ENCODE measurements at places on chromosomes 5 and 9.

- DNase-seq: no peak
Measured at GRCh38 chr5:98568336-98568735, 205.1 kb upstream of the RGMB start.

DNA sequence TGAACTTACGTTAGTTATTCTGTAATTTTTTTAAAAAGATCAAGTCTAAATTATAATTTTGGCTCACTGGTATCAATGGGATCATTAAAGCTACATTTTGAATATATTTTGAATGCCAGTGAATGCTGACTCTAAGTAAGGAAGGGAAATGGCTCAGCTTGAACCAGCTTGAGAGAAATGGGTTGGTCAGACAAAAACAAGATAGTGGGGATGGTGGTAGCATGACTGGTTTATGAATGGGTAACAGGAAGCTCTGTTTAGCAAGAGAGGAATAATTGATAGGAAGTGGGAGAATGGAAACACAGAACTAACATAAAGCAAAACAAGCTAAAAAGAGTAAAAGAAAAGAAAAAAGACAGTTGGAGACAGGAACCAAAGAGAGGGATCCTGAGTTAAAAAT is 220.2 kb downstream of the ADAMTS6 start:
- DNase-seq: no peak

GRCh38 chr9:26326563-26326962 is 566.0 kb downstream of the CAAP1 start:
- DNase-seq: peak; percentile 47

DNA sequence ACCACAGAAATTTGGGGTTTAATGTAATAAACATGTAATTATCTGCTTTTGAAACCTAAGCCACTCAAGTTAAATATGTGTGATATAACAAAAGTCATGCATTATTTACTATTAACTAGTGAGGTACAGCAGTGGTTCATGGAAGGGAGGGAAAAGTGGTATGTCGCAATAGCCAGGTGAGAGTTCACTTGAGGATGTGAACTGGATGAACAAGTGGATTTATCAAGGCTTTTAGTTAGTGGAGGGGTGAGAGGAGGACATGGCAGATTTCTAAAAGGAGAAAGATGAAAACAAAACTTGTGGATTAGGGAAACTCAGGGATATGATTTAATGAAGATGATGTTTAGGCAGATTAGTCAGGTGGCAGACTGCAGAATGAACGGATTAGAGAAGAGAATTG is 141.3 kb upstream of the NFIB start:
- no peak for DNase-seq

GRCh38 chr5:141772281-141772680 is 90.3 kb upstream of the ARAP3 start:
- DNase-seq: no peak

DNA sequence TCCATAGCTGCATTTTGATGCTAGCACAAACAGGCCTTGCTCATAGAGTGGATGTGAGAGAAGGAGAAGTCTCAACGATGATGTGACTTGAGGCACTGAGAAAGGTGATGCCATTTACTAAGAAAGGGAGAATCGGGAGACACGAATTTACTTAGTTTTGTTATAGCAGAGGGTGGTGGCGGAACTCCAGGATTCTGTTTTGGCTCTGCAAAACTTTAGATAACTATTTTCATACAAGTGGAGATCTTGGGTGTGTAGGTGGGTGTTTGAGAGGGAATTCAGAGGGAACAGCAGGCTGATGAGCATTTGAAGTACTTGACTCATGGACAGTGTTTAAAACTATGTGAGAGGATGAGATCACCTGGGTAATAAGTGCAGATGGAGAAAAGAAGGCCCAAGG is 43.2 kb downstream of the CACNA1B start:
- no peak for DNase-seq

GRCh38 chr9:120446671-120447070 is 133.3 kb downstream of the CDK5RAP2 start:
- DNase-seq: no peak

GRCh38 chr5:82591021-82591515 is 312.9 kb upstream of the RPS23 start:
- DNase-seq: no peak

GRCh38 chr5:77844373-77844622 is 68.2 kb upstream of the TBCA start:
- DNase-seq: no peak

DNA sequence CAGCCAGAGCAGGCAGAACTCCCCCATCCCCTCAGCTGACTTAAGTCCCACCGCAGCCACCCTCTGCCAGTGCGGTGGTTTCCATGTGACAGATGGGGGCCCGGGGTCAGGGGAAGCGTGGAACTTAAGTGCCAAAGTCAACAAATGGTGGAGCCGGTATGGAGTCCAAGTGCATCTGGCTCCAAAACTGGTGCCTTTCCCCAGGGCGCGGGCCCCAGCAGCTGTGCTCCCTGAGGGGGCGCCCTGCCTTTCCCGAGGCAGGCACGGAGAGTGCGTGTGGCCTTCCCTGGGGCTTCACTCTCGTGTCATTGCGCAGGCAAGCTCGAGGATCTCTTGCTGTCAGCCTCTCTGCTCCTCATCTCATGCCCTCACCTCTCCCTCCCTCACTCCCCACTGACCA is 33.8 kb downstream of the SLC46A2 start:
- DNase-seq: no peak

- no peak for DNase-seq
Measured at GRCh38 chr5:84437673-84438315, 53.1 kb upstream of the EDIL3 start.

- DNase-seq: no peak
Measured at GRCh38 chr9:20404192-20404813, 218.0 kb downstream of the MLLT3 start.

- DNase-seq: no peak
Measured at GRCh38 chr5:43336159-43336558, 22.9 kb upstream of the HMGCS1 start.

GRCh38 chr5:59282726-59283125 is 610.8 kb downstream of the PDE4D start:
- DNase-seq: no peak

- DNase-seq: no peak
Measured at GRCh38 chr9:69342769-69343168, 17.8 kb downstream of the ENTREP1 start.

DNA sequence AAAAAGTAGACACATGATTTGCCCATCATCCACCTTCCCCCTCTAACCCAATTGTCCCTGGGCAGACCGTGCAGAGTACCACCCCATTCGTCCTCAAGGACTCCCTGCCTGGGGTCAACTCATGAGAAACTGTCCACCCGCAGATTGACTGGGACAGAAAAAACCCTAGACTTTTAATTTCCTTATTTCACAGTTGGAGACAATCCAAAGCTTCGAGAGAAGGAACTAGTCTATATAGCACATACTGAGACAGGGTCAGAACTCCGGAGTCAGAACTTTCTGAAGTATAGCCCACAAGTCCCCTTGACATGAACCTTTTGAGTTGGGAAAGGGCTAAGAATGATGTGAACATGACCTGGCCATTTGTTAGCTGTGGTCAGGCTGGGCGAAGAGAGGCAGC is 7.5 kb upstream of the GPX3 start:
- DNase-seq: no peak

DNA sequence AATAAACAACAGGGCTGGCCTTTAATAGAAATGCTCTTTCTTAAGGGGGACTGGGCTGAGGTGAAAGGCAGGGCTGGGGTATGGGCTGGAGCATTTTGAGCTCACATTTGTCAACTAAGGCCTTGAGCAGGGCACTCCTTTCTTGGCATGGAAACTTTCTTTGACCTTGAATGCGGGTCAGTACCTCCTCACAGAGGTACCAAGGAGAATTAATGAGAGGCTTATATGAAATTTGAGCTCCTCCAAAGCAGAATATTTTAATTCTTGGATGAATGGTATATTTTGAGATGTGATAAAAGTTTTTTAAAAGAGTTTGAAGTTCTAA is 3.1 kb downstream of the CYSTM1 start:
- no peak for DNase-seq

- DNase-seq: no peak
Measured at GRCh38 chr9:121667890-121668289, 16.5 kb downstream of the DAB2IP start.

DNA sequence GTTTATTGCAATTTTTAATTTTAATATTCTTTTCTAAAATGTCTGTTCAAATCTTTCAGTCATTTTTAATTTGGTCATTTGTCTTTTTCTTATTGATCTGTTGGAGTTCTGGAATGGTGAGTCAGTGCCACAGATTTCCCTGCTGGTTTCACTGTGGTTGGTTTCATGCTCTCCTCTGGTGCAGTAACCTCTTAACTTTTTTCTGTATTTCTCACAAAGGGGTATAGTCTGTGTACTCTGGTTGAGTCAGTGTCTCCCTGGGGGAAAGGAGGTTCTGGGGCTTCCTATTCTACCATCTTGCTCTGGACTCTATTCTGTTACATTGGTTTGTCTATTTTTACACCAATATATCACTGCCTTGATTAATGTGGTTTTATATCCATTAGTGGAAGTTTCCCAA is 178.8 kb downstream of the CSNK1G3 start:
- DNase-seq: no peak

GRCh38 chr5:176560364-176560763 is 11.2 kb downstream of the CDHR2 start:
- DNase-seq: no peak

DNA sequence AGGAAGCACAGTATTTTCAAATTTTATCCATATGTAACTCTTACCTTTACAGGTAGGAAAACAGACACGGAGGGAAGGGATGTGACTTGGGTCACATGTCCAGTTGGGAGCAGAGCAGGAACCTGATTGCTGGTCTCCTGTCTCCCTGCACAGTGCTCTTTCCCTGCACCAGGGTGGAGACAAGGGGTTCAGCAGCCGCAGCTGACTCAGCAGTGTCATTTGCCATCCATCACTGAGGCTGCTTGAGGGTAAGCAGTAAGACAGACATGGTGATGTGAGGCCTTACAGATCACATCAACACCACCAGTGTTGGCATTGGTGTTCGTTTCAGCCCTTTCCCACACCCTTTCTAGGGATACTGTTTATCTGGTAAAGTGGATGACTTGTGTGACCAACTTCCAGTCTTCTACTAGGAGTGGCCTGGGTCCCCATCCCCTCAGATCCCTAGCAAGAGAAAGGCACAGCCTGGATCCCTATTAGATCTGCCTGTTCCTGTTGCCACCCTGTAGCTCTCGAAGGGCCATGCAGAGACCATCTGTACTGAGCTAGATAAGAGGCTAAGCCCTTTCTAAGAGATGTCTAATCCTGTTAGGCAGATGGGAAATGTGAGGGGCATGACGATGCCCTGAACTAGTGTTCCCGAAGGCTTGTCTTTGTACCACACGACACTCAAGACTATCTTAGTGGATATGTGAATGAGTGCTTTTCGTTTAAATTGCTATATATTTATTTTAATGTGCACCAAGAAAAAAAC is 29.1 kb downstream of the FRMPD1 start:
- DNase-seq: no peak

DNA sequence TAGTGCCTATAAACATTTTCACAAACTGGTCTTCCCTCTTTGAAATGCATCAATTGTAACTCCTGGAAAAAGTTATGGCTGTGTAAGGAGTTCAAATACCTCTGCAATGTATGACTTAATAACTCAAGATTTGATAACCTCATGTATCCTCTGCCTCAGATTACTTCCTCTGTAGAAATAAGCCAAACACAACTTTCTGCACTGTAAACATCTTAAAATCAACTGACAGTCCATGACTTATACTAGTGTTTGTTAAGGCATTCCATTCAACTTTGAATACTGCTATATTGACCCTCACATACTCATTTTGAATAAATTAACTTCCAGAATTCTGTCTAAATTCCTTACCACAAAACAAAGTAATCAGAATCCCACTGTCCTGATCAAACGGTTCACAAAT is 256.2 kb upstream of the POU5F2 start:
- no peak for DNase-seq

GRCh38 chr9:88593537-88594185 is 58.7 kb downstream of the NXNL2 start:
- DNase-seq: no peak

- no peak for DNase-seq
Measured at GRCh38 chr9:93031629-93032430, 26.7 kb upstream of the SUSD3 start.

DNA sequence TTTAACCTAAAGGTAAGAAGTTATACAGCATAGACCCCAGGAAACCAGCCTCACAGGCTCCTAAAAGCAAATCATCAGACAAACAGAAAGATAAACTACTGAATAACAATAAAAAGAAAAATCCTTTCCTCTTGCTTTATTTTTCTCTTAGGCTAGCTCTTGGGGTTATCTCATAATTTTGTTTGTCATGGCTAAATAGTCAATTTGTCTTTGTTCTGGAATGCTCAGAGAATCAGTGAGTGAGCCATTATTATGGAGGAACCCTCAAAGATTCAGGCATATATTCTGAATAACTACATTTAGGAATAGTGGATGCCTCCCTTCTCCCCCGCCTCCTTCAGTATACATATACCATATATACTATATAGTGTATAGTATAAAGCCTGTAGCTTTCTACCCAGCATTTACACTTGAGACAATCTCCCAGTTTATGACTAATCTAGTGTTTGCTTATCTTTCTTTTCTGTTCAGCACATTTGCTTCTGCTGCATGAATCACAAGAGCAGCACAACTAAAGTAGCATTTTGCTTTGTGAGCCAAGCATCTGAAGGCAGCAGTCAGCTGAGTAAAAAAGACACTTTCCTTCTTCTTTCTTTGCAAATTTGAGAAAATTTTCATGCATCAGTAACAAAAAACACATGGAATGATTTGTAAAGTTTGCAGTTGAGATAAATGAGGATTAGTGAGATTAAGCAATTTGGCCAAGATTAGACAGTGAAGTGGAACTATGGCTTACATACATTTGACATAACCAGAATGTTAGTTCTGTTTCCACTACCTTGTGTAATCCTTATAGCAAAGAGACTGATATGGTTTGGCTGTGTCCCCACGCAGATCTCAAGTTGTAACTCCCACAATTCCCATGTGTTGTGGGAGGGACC is 45.3 kb upstream of the PPP3R2 start:
- DNase-seq: no peak

GRCh38 chr5:180589771-180590542 is 1.3 kb downstream of the SCGB3A1 start:
- no peak for DNase-seq

DNA sequence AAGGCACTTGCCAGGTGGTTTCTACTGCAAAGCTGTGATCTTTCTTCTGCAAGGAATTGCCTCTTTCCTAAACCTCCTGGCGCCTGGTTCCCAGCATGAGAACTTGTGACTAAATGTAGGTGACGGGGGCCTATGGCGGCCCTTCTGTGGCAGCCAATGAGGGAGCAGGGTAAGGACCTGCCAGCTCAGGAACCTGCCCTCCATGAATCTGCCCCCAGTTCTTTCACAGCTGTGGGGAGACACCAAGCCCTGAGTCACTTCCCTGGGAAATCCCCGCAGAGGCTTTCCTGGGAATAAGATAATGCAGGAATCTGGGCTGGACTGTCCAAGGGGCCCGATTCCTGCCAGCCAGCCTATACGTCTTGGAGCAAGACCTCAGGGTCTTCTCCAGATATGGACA is 56.7 kb upstream of the CTNNA1 start:
- no peak for DNase-seq

GRCh38 chr5:170361616-170362015 is 27.6 kb downstream of the KCNMB1 start:
- no peak for DNase-seq

- DNase-seq: no peak
Measured at GRCh38 chr9:10003047-10003446, 609.8 kb downstream of the PTPRD start.

GRCh38 chr5:134003064-134003816 is 1.5 kb downstream of the VDAC1 start:
- DNase-seq: no peak
